Lung (tissue), 17 donors: ENCODE measurements at places on chromosomes 13 and 19.

- no peak for DNase-seq
- H3K36me3 ChIP-seq = no peaks in the 10 kb centered on the region
- H3K27me3 ChIP-seq = no peaks in the 10 kb centered on the region
- H3K4me1 ChIP-seq = no peaks in the 10 kb centered on the region
- no peak overlapping the region for H3K4me3 ChIP-seq
- H3K27ac ChIP-seq = no peak overlapping the region
Measured at GRCh38 chr13:93254775-93255174, 28.2 kb downstream of the GPC6 start.

DNA sequence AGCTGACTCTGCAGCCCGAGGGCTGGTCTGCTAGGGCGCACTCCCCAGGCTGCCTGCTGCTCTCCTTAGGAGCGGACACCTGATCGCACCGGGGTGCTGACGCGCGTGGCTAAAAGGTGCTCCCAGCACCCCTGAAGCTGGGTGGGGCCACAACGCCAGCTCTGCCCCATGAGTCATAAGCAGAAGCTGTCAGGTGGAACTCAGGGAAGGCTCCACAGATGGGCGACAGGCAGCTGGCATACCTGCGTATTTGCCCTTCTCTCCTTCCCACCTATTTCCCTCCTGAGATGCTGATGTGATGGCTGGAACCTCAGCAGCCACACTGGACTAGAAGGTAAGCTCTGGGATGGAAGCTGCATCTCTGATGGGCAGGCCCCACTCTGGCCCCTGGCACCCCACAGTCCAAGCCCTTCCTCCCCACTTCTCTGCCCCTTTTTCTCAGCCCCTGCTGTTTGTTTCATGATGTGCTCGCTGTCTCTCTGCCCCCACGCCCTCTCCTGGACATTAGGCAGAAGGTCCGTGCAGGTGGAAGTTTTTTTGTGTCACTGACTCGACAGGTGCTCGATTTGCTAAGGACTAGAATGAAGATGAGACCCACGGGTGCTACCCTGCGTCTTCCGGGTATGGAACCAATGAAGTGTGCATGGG lies 30.3 kb upstream of the CACTIN start:
- H3K27ac ChIP-seq = no peak overlapping the region
- no peak for DNase-seq
- no peak overlapping the region for H3K4me3 ChIP-seq
- peaks cover 77% of the 10 kb centered on the region for H3K36me3 ChIP-seq

DNA sequence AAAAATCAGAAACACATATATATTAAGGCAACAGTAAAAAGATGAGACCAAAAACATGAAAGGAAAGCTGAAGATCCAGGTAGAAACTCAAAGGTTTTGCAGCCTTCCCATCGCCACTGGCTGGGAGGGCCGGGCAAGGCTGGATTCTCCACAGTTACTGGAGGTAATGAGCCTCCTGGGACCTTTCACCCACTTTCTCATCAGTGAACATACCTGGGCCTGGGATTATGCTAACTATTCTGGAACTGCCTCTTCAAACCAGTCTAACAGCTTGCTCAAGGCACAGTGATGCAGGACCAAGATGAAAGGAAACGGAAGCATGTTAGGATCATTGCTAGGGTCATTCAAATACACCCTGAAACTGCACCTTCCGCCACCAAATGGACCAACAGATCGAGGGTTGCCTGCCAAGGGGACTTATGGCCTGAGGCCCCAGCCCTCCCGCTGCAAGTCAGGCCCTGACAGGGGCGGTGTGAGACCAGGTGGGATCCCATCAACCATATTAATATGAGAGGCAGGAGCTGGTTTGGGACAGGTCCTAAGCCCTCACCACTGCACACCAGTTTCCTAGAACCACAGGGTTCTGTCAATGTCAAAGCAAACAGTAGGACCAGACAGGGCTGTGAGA lies 28.4 kb upstream of the ATP12A start:
- peak; percentile 78 for DNase-seq
- H3K27me3 ChIP-seq = no peaks in the 10 kb centered on the region
- H3K27ac ChIP-seq = no peak overlapping the region
- no peak overlapping the region for H3K4me3 ChIP-seq
- no peaks in the 10 kb centered on the region for H3K4me1 ChIP-seq

GRCh38 chr19:3818466-3818865 lies 32.3 kb upstream of the MATK start:
- H3K27ac ChIP-seq = no peak overlapping the region
- H3K4me3 ChIP-seq = no peak overlapping the region
- H3K36me3 ChIP-seq = no peaks in the 10 kb centered on the region
- no peaks in the 10 kb centered on the region for H3K27me3 ChIP-seq

- H3K4me3 ChIP-seq = no peak overlapping the region
- H3K4me1 ChIP-seq = peaks cover 3% of the 10 kb centered on the region
- no peaks in the 10 kb centered on the region for H3K36me3 ChIP-seq
Measured at GRCh38 chr13:29423050-29423449, 172.4 kb downstream of the SLC7A1 start.

DNA sequence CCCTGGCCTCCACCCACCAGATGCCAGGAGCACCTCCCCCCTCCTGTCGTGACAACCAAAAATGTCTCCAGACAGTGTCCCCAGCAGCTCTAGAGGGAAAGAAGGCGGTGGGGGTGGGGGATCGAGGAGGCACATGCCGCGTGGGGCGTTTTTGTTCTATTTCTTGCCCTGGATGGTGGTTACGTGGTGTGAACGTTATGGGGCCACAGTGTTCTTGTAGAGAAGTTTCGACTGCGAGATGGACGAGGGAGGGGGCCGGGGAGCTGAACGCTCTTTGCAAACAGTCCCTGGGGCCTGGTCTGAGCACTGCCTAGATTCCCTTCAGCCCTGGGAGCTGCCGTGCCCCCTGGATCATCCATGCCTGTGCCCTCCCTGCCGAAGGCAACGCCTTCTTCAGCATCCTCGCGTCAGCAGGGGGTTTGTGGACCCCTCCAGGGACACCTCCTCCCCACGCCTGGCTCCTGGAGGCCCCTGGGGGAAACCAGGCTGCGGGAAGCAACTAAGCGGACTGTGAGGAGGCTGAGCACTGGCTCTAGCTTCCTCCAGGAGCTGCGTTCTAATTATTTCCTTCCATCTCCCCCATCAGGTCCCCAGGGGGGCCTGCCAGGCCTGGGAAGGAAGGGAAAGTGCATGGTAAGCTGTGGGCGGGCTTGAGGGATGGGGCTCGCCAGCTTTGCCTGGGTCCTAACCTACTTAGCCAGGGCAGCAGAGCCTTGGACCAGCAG lies 131.5 kb downstream of the IER2 start:
- H3K27me3 ChIP-seq = no peaks in the 10 kb centered on the region
- peaks cover 4% of the 10 kb centered on the region for H3K4me1 ChIP-seq
- no peaks in the 10 kb centered on the region for H3K36me3 ChIP-seq
- no peak overlapping the region for H3K4me3 ChIP-seq
- no peak for DNase-seq
- H3K27ac ChIP-seq = no peak overlapping the region

- H3K4me1 ChIP-seq = no peaks in the 10 kb centered on the region
- no peaks in the 10 kb centered on the region for H3K36me3 ChIP-seq
- DNase-seq = no peak
Measured at GRCh38 chr13:63184693-63185092, 1769.0 kb upstream of the PCDH20 start.
